ENCODE measurements at places on chromosomes 1 and 21.

- DNase-seq = peak; percentile 48
Measured at GRCh38 chr1:67855961-67856360, 22.7 kb upstream of the GNG12 start.

- no peak for DNase-seq
Measured at GRCh38 chr1:196209265-196209664, 399.0 kb downstream of the KCNT2 start.

DNA sequence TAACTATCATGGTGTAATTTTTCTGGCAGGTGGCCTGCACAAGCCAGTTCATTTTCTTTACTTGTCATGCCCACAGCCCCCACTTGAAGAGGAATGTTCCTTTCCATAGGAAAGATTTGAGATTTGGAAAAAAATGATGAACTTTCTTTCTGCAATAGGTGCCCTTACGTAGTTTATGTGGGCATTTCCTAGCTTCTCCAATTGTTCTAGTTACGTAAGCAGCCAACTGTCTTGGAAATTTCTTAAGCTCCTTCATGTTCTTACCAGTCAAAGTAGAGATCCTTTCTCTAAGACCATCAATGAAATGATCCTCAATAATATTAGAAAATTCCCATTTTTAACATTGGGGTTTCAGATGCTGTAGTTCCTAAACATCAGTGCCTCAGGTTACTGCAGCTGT lies 109.5 kb upstream of the F3 start:
- no peak for DNase-seq

GRCh38 chr1:227333423-227333822 lies 15.1 kb upstream of the CDC42BPA start:
- DNase-seq = no peak

DNA sequence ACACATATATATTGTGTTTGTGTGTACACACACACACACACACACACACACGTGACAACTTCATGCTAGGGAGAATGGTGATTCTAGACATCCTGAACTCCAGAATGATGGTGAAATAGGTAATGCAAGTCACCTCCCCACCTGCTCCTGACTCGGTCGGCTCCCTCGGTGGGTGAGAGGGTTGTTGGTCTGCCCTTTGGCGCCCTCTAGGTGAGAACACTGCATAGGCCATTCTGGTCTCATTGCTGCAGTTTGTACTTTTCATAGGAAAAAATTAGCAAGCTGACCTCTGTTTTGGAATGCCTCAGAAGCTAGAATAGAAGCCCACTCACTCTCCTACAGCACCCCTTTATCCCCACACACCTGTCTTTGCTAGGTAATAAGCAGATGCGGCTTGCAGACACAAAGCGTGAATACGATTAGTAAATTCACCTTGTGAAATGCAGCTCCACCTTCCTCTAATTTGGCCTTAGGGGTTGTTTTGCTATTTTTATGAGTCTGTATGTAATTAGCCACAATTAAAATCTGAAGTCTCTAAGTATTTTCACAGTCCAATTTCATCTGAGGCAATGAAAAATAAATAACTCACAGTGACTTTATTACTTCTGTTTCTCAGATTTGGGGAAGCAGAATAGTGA lies 130.0 kb upstream of the KCNJ15 start:
- peak; percentile 57 for DNase-seq

GRCh38 chr1:30451532-30452125 lies 271.8 kb downstream of the MATN1 start:
- no peak for DNase-seq

Data from stomach (tissue), 19 donors.